NCI-H748 treated with DMSO at 0.1 percent for 48 hours (cell line): ENCODE measurements at places on chromosomes 5 and 9.

DNA sequence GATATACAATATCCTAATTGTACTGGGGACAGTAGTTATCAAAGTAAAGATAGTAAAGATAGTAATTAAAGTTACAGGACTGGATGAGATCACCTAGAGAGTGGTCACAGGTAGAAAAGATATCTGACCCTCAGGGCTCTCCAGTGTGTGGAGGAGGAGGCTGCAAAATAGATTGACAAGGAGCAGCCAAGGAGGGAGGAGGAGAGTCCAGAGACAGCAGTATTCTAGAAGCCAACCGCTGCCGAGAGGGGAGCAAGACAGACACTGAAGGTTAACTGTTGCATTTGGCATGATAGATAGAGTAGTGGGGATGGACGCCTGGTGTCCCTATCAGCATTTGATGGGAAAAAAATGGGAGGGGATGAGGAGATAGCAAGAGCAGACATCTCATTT lies 17.0 kb upstream of the F2RL1 start:
- DNase-seq, result no peak

DNA sequence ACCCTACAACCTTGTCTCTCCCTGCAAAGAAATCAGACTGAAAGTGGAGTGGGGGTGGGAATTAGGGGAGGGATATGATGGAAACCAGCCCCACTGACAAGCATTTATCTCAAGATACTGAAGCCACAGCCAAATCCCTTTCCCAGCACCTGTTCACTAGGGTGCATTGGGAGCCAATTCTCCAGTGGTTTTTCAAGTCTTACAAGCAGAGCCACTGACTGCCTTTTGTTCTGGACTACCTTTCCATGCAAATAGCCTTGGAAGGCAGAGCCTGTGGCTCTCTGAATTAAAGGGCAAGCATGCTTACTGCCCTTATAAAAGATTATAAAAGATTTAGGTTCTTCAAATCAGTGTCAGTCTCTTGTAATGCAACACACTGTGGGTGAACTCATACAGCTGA lies 8.8 kb upstream of the GGTA1 start:
- no peak for DNase-seq

DNA sequence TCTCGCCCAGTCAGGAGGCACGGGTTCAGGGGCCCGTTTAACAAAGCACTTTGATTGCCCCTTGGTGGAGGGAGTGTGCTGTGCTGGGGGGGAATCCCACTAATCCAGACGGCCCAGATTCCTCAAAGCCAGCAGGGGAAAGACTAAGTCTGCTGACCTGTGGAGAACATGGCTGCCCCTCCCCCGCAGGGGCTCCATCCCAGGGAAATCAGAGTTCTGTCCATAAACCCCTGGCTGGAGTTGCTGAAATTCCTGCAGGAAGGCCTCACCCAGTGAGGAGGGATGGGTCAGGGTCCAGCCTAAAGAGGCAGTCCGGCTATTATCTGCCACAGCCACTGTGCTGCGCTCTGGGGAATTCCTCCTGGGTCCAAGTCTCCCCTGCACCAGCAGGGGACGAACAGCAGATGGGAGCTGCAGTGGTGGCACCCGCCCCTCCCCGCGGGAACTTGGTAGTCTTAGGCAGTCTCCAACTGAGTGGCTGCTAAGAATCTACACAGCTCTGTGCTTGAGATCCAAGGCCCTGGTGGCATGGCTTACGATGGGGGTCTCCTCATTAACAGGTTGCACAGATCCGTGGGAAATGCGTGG lies 174.0 kb upstream of the DAB2 start:
- DNase-seq, result no peak

DNA sequence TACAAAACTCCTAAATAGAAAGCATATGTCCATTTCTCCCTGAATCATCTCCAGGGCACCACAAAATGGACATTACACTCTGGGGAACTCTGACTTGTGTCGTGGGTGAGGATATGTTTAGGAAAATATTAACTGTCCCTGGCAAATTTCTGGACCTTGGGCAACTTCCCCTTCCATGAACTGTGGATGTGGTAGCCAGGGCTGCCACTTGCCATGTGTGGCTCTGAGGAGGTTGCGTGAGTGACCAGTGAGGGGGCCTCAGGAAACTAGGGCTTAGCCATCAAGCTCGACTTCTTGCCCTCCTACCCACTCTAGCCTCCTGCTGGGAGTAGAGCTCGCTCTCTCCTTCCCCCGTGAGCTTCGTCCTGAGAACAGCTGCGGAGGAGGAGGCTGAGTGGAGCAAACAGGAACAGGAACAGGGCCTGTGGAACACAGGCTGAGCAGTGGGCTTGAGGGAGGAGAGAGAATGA lies 13.8 kb upstream of the STC2 start:
- no peak for DNase-seq

DNA sequence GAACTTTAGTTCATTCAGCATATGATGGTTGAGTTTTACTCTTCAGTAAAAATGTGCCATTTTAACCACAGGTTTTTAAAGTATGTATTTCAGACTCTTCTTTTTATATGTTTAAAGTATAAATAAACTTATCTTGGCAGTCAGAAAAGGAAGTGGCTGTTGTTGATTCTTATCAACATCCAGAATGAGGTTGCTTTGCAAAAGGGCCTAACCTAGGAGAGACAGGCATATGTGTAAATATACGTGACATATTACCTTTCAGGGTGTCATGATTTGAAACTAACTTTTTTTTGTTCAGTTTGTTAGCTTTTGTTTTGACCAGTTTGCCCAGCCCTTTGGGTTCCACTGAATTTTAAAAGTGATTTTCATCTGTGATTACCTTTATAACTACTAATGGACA lies 7.4 kb downstream of the SMARCA2 start:
- DNase-seq, result no peak

DNA sequence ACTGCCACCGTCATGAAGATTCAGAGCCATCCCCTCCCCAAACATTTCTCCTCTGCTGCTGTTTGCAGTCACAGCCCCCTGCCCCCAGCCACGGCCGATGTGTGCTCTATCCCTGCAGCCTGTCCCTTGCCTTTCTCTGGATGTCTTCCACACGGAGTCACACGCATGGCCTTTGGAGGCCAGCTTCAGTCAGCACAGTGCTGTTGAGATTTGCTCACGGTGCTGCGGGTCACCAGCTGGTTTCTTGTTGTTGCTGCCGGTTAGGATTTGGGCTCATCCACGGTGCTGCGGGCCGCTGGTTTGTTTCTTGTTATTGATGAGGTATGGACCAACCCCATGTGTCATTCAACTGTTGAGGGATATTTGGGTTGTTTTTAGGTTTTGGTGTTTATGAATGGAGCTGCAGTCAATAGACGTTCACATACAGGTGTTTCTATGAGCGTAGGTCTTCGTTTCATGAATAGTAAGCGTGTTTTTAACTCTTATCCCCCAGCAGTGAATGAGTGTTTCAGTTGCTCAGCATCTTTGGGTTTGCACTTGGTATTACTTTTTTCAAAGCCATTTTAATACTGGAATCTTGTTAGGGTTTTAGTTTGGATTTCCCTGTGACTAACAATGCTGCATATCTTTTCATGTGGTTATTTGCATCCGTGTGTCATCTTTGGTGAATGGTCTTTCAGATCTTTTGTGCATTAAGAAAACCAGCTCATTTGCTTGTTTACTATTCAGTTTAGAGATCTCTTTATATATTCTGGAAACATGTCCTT lies 57.6 kb downstream of the AHRR start:
- DNase-seq, result no peak

- peak; percentile 6 for DNase-seq
Observed at GRCh38 chr9:98998441-98999151, 54.9 kb downstream of the COL15A1 start.

DNA sequence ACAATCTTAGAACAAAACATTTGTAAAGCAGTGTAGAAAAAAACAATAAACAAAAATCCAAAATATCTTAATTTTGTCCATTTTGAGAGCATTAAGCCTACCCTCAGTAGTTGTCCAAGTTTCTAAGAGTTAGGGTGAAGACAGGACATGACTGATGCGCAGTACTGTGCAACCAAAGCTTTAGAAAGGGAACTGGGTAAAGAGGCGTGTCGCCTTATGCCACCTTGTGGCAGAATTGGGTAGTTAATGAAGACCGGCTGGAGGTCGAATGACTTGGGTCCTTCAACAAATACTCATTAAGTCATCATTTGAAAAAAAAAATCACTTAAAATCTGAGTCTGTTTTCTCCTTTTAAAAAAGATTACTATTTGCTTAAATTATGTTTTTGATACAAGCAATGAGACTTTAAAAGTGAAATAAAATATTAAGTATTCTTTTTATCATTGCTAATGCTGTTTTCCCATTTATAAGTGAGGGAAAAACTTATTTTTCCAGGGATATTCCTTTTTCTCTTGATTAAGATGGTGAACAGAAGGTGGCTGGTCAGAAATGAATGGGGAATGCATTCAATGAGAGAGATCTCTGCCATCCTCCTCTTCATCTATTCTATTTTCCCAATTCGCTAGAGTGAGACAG lies 3.5 kb upstream of the RNF20 start:
- peak; percentile 68 for DNase-seq

DNA sequence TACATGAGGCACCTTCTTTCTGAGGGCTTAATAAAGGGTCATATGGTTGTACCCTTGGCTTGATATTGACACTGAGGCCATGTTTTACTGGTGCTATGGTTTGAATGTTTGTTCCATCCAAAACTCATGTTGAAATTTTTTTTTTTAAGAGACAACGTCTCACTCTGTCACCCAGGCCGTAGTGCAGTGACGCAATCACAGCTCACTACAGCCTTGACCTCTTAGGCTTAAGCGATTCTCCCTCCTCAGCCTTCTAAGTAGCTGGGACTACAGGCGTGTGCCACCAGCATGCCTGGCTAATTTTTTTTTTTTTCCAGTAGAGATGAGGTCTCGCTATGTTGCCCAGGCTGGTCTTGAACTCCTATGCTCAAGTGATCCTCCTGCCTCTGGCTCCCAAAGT lies 20.9 kb downstream of the FAM151B start:
- no peak for DNase-seq

GRCh38 chr5:142000704-142001484 lies 11.9 kb downstream of the GNPDA1 start:
- no peak for DNase-seq

- DNase-seq, result no peak
Observed at GRCh38 chr9:118959366-118959765, 409.9 kb downstream of the BRINP1 start.

DNA sequence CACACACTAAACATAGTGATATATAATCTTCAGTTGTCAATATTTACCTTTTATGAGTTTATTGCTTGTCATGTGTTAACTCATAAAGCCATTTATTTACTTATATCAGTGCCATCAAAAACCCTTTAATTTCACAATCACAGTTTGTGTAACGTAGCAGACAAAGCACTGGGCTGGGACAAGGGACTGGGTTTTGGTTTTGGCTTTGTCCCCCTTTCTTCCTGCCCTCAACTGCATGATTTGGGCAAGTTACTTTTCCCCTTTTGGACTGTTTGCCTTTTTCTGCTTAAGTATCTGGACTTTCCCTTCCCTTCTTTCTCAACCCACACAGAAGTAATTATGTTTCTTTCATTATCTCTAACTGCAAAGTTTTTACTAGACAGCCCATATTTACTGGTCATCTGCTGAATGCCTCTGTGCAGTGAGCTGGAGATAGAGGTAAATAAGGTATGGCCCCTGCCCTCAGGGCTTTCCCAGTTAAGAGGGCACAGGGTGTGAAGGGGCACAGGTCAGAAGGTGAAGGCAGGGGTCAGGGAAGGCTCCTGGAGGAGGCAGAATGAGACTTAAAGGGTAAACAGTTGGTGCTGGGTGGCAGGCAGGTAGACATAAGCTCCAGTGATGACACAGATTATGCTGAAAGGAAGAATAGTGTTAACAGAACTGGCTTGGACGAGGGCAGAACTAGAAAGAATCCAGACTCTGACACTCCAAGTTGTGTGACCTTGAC lies 14.8 kb upstream of the NR3C1 start:
- no peak for DNase-seq
